H1 (cell line): ENCODE measurements at places on chromosomes 13 and 19. TPM values are rescaled to one million over a fixed set of nuclear protein-coding genes. Genes with fewer than 3 reads are reported as not detected.

The ZNF611 gene
- total RNA-seq, result 17.7 and 19.0 TPM in 2 replicates

DNA sequence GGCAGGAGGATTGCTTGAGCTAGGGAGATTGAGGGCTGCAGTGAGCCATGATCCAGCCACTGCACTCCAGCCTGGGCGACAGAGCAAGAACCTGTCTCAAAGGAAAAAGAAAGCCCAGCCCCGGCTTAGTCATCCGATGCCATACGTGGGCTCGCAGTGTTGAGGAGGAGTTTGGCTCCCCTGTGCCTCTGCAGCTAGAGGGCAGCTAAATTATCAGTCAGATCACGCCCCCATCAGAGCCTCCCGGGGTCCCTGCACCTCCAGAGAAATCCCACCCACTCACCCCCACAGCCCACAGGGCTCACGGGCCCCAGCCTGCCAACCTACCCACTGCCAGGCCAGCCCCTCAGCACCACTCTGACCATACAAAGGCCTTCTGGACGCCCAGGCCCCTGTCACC, 27.6 kb downstream of the MAU2 start:
- H3K4me1 ChIP-seq, result no peaks in the 10 kb centered on the region
- DNase-seq, result no peak
- peaks cover 26% of the 10 kb centered on the region for H3K36me3 ChIP-seq
- no peak overlapping the region for H3K27ac ChIP-seq
- H3K4me3 ChIP-seq, result no peak overlapping the region
- no peaks in the 10 kb centered on the region for H3K27me3 ChIP-seq

GRCh38 chr13:112052213-112052612, 14.7 kb upstream of the SOX1 start:
- H3K4me3 ChIP-seq, result no peak overlapping the region
- peaks cover 66% of the 10 kb centered on the region for H3K27me3 ChIP-seq
- H3K27ac ChIP-seq, result no peak overlapping the region

DNA sequence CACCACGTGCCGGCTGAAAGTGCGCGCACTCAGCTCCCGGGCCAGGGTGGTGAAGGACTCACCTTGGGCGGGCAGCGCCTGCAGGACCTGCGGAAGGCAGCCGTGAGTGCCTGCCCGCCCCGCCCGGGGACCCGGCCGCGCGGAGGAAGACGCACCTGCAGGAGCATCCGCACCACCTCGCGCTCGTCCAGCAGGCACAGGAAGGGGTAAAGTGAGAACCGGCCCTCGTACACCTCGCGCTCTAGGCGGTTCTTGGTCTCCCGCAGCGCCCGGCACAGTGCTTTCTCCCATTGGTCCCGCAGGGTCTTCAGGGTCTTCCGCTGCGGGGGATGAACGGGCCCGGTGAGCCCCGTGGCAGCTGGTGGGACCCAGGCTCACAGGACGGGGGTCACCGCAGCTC, 10.7 kb downstream of the POLRMT start:
- no peak overlapping the region for H3K4me3 ChIP-seq
- H3K27ac ChIP-seq, result no peak overlapping the region
- H3K27me3 ChIP-seq, result no peaks in the 10 kb centered on the region
- H3K4me1 ChIP-seq, result no peaks in the 10 kb centered on the region
- no peak for DNase-seq
- peaks cover 17% of the 10 kb centered on the region; the same call in 1 of the 2 replicates for H3K36me3 ChIP-seq

The TYROBP gene
- total RNA-seq, result not detected in 2 replicates

GRCh38 chr19:15423130-15423529, 4.3 kb upstream of the AKAP8L start:
- H3K4me3 ChIP-seq, result no peak overlapping the region
- DNase-seq, result no peak
- no peaks in the 10 kb centered on the region for H3K4me1 ChIP-seq

The PDX1 gene
- total RNA-seq, result not detected in 2 replicates

- no peak overlapping the region for H3K27ac ChIP-seq
- no peaks in the 10 kb centered on the region for H3K36me3 ChIP-seq
- no peaks in the 10 kb centered on the region for H3K4me1 ChIP-seq
- no peaks in the 10 kb centered on the region for H3K27me3 ChIP-seq
- H3K4me3 ChIP-seq, result no peak overlapping the region
These were observed 441.7 kb downstream of the IRS2 start for GRCh38 chr13:109344552-109345157.

DNA sequence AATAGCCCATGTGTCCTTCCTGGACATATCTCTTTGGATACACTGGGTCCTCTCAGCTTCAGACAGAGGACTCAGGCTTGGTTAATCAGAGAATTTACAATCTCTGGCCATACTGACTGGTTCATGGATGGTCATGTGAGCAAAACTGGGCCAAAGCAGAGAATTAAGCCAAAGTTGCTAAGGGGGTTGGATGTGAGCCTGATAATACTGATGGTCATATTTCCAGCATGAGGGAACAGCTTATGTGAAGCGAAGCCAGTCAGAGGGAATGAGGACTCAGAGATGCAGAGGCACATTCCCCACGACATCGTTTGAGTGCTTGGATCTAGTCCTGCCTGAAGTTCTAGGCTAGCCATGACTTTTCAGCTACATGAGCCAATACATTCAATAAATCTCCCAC, 22.0 kb upstream of the LRRC4B start:
- no peak for DNase-seq
- no peaks in the 10 kb centered on the region for H3K4me1 ChIP-seq
- H3K36me3 ChIP-seq, result no peaks in the 10 kb centered on the region
- H3K4me3 ChIP-seq, result no peak overlapping the region
- no peaks in the 10 kb centered on the region for H3K27me3 ChIP-seq

The ZNF98 gene
- not detected in 2 replicates for total RNA-seq

DNA sequence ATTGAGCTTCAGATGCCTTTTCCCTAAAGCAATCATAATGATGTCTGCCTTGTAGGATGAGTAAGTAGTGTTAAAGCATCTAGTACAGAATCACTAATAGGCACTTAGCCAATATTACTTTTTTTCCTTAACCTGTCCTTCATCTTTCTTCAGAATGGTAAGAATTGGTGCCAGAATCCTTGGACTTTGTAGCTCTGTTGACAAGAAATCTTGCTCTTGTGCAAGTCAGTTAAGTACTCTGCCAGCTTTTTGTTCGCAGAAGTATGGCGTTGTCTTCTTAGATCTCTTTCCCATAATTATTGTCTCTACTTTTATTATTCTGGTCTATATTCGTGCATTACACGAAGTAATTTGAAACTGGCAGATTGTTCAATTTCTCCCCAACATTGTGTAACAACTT, 554.5 kb downstream of the PCDH9 start:
- H3K4me1 ChIP-seq, result no peaks in the 10 kb centered on the region
- H3K27me3 ChIP-seq, result no peaks in the 10 kb centered on the region
- no peaks in the 10 kb centered on the region for H3K36me3 ChIP-seq
- H3K27ac ChIP-seq, result no peak overlapping the region
- no peak for DNase-seq

DNA sequence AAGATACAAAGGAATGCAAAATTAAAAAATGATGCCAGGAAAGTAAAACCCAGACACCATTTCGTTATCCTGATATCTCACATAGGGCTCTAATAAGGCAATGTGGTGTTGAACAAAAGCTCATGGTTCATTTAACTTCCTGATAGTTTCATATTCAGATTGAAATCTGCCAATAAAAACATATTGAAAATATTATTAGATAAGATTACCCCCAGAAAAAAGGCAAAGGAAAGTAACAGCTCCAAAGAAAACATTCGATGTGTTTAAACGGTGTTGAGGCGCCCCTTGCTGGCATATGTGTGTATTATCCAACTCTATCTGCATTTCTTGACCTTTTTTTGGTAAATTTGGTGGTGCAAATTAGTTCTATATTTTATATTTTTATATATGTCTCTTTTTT, 75.9 kb downstream of the ESD start:
- no peaks in the 10 kb centered on the region for H3K4me1 ChIP-seq
- DNase-seq, result no peak
- H3K4me3 ChIP-seq, result no peak overlapping the region
- H3K36me3 ChIP-seq, result no peaks in the 10 kb centered on the region

DNA sequence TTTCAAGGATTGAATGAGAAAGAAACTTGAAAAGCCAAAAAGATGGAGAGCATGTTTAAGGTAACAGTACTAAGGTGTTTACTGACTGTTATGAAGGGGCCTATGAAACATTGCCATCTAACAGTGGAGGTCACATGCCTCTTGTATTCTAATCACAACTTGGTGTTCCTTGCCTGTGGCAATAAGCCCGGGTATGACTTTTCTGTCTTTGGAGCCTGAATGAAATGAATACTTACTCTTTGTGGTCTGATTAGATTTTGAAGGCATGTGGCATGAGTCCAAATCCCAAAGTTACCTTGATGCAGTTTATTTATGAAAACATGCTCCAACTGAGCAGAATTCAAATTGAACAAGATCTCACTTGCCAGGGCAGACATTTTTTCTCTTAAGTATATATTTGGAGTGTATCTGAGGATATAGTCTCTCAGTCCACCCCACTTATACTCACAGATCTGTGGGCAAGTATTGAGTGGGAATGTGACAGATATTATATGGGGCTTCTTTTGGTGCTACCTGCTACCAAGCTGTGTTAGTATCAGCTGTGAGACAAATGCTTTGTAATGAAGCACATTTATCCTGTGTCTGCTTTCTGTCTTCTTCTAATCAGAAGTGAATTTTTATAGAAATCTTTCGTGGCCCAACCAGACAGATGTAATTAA, 67.5 kb downstream of the B3GLCT start:
- no peak overlapping the region for H3K27ac ChIP-seq
- no peaks in the 10 kb centered on the region for H3K27me3 ChIP-seq
- H3K4me1 ChIP-seq, result no peaks in the 10 kb centered on the region
- no peaks in the 10 kb centered on the region for H3K36me3 ChIP-seq
- DNase-seq, result no peak

DNA sequence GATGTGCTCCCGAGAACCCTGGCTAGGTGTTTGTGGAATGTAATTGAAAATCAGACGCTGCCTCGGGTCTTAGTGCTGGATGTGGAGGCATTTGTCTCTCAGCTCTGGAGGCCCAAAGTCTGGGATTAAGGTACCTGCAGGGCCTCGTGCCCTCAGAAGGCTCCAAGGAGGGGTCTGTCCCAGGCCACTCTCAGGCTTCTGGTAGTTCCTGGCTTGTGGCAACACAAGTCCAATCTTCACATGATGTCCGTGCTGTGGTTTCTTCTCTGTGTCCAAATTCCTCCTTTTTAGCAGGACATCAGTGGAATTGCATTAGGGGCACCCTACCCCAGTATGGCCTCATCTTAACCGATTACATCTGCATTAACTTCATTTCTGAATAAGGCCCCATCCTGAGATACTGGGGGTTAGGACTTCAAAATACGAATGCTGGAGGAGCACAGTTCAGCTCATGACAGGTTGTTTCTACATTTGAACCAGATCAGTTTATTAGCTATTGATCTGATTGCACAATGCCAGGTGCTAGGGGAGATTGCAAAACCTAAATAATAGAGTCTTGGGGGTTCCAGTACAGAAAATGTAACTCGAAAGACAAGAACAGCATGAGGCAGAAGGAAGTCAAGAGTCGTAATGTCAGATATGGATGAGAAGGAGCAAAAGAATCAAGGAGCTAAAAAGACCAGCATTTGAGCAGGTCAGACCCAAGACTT, 3.9 kb downstream of the ARHGEF7 start:
- H3K27me3 ChIP-seq, result peaks cover 19% of the 10 kb centered on the region
- no peak for DNase-seq
- peaks cover under 1% of the 10 kb centered on the region; the same call in 1 of the 2 replicates for H3K4me1 ChIP-seq
- H3K4me3 ChIP-seq, result no peak overlapping the region

DNA sequence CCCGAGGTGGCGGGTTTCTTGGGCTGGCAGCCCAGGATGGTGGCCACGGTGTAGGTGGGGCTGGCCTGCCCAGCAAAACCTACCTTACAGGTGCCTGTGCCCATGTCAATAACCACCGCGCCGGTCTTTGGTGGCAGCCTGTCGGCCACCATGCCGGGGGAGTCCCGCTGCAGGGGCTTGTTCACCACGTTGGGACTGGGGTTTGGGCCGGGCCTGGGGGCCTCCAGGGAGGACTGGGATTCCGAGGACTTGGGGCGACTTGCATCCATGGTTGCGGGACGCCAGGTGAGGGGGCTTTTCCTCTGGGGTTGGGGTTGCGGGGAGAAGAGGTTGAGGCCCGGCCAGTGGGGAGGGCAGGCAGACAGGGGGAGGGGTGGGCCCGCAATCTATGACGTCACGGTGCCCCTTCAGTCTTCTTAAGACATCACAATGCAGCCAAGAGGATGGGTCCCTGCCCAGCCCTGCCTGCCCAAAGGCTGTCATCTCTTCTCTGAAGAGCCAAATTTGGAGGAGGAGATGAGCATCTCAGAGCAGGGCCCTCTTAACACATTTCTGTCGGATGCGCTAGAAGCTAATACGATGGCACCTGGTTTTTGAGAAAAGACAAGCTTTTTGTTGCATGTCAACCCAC, at the start of gene ACTL9:
ACTL9 (minus strand) TSS at position 363 of the 631 bp plus-strand sequence; CDS start at position 269, 94 bp downstream.
- no peak within 1 kb of the TSS for H3K27ac ChIP-seq
- H3K4me3 ChIP-seq, result no peak within 1 kb of the TSS
- no peak for DNase-seq

DNA sequence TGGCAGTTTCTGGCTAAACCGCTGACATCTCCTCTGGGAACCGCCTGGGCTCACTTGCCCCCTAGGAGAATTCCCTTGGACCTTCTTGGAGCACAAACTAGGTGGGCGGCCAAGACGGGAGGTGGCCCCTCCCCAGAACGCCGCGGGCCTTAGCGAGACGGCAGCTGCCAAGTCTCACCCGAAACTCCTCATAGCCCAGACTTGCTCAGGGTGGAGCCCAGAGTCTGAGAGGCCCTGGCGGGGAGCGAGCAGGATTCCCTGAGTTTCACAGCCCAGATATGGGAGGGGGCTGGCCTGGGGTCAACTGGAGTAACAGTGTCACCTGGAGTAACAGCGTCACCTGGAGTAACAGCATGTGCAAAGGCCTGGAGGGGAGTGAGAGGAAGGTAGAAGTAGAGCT, 10.1 kb downstream of the TINCR start:
- H3K27me3 ChIP-seq, result no peaks in the 10 kb centered on the region
- no peak overlapping the region for H3K4me3 ChIP-seq
- DNase-seq, result no peak
- H3K36me3 ChIP-seq, result no peaks in the 10 kb centered on the region
- no peak overlapping the region for H3K27ac ChIP-seq

- no peaks in the 10 kb centered on the region for H3K36me3 ChIP-seq
- no peaks in the 10 kb centered on the region for H3K27me3 ChIP-seq
- H3K4me1 ChIP-seq, result no peaks in the 10 kb centered on the region
- H3K4me3 ChIP-seq, result no peak overlapping the region
These were observed 5.8 kb downstream of the KRTDAP start for GRCh38 chr19:35484252-35485036.

The GALP gene
- not detected in 2 replicates for total RNA-seq

- DNase-seq, result no peak
- no peak overlapping the region for H3K4me3 ChIP-seq
- H3K36me3 ChIP-seq, result no peaks in the 10 kb centered on the region
These were observed 11.4 kb downstream of the CARD8 start for GRCh38 chr19:48244281-48244680.

GRCh38 chr13:109145631-109146030, 516.2 kb downstream of the MYO16 start:
- H3K36me3 ChIP-seq, result no peaks in the 10 kb centered on the region
- no peaks in the 10 kb centered on the region for H3K4me1 ChIP-seq
- no peaks in the 10 kb centered on the region for H3K27me3 ChIP-seq
- H3K4me3 ChIP-seq, result no peak overlapping the region
- H3K27ac ChIP-seq, result no peak overlapping the region
